ENCODE measurements at places on chromosomes 6 and 20. TPM values are rescaled to one million over a fixed set of nuclear protein-coding genes. Genes with fewer than 3 reads are reported as not detected.
A peak's percentile ranks its signal among the peaks of the same experiment; 100 is the strongest.

GRCh38 chr6:74609871-74610270, 596.0 kb downstream of the COL12A1 start:
- no peaks in the 10 kb centered on the region for H3K36me3 ChIP-seq
- peaks cover 4% of the 10 kb centered on the region for H3K27me3 ChIP-seq
- H3K27ac ChIP-seq, result no peak overlapping the region
- DNase-seq, result no peak

- peaks cover 93% of the 10 kb centered on the region for H3K4me1 ChIP-seq
- H3K4me3 ChIP-seq, result peak overlapping the region; percentile 53
- peak overlapping the region; percentile 36 for H3K27ac ChIP-seq
- H3K27me3 ChIP-seq, result peaks cover 2% of the 10 kb centered on the region
Measured at GRCh38 chr6:41967312-41968287, 26.0 kb upstream of the CCND3 start.

DNA sequence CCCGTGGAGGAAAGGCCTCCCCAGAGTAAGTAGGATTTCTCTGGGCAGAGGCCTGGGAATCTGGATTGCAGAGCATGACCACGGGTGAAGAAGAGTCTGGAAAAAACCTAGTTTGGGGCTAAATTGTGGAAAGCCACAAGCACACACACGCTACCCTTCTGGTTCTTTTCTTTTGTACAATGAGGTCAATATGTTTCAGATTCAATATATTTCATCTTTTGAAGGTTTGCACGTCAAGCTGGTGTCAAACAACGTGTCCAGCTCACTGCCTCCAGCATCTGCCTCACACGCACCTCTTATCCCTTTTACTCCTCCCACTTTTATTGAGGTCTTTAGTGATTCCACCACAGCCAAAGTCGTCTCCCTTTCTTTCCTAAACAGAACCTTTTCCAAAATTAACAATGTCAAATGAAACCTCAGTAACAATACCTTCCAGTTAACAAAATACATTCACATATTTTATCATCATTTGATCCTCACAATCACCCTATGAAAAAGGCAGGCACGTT, 773 bp upstream of the EPB41L2 start:
- peaks cover 5% of the 10 kb centered on the region for H3K27me3 ChIP-seq
- no peaks in the 10 kb centered on the region for H3K36me3 ChIP-seq
- no peak for DNase-seq

GRCh38 chr6:5423251-5423650, 161.9 kb downstream of the FARS2 start:
- H3K4me3 ChIP-seq, result no peak overlapping the region
- H3K27me3 ChIP-seq, result no peaks in the 10 kb centered on the region
- peaks cover 6% of the 10 kb centered on the region for H3K4me1 ChIP-seq
- no peak overlapping the region for H3K27ac ChIP-seq
- no peaks in the 10 kb centered on the region for H3K36me3 ChIP-seq
- no peak for DNase-seq

DNA sequence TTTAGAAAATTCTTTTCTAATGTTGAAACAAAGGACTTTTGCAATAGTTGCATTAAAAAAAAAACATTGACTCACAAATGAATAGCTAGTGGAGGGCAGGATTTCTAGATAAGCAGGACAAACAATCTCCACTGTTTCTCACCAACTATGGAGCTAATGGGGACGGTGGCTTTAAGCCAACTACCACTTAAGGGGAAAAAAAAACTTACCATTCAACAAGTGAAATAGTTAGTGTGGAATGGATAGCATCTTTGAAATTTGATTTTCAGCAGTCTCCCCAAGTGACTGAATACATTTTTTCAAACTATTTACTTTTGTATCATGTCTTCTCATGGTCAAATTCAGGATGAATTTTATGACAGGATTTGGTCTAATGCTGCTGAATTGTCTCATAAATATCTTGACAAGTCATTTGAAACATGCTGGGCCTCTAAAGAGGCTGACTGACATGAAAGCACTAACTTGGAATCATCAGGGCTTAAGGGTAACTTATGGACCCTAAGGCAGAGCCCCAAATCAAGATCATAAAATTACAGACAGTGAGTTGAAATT, 100.5 kb downstream of the EYA4 start:
- no peak overlapping the region for H3K27ac ChIP-seq
- H3K36me3 ChIP-seq, result no peaks in the 10 kb centered on the region
- H3K4me1 ChIP-seq, result no peaks in the 10 kb centered on the region
- DNase-seq, result no peak

GRCh38 chr6:154757352-154758050, 24.3 kb downstream of the SCAF8 start:
- H3K27ac ChIP-seq, result peak overlapping the region; percentile 17
- no peak overlapping the region for H3K4me3 ChIP-seq
- no peak for DNase-seq
- peaks cover 75% of the 10 kb centered on the region for H3K4me1 ChIP-seq
- H3K36me3 ChIP-seq, result no peaks in the 10 kb centered on the region

GRCh38 chr20:13425381-13426135, 204.5 kb downstream of the ISM1 start:
- H3K36me3 ChIP-seq, result peaks cover 20% of the 10 kb centered on the region
- no peak for DNase-seq
- H3K4me1 ChIP-seq, result peaks cover 10% of the 10 kb centered on the region
- no peaks in the 10 kb centered on the region for H3K27me3 ChIP-seq

DNA sequence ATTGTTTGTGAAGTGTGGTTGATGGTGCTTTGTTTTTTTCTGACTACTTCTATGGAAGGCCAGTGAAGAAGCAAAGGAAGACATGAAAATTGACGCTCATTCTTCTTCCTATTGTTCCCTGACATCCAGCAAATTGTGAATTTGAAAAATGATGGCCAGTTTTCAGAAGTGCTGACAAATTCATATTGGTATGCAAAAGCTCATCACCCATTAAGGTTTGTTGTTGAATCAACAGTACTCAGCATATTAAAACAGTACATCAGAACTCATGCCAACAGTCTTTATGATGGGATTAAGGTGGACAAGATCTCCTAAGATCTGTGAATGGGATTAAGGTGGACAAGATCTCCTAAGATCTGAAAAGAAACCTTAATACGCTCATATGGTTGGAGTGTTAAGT, 1.0 kb upstream of the MTG2 start:
- H3K27ac ChIP-seq, result peak overlapping the region; percentile 96
- H3K36me3 ChIP-seq, result no peaks in the 10 kb centered on the region
- no peak for DNase-seq

DNA sequence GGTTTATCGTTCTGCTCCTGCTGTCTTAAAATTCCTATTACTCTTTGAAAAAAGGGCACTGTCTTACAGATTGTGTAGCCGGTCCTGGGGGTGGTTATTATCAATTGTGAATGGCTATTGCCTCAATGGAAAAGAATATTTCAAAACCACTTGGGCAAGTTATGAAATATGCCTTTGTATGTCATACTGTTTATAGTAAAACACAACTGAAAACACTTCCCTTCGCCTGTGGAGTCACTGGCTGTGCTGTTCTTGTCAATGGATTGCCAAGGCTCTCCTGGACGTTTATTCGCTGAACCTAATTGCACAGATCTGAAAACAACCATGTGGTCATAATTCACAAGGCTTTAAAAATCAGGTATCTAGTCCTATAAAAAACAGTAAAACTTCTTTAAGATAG, 47.8 kb upstream of the TAGAP start:
- H3K27ac ChIP-seq, result no peak overlapping the region
- no peaks in the 10 kb centered on the region for H3K27me3 ChIP-seq
- peaks cover 1% of the 10 kb centered on the region for H3K4me1 ChIP-seq
- no peak overlapping the region for H3K4me3 ChIP-seq
- DNase-seq, result no peak
- no peaks in the 10 kb centered on the region for H3K36me3 ChIP-seq

- no peaks in the 10 kb centered on the region for H3K27me3 ChIP-seq
- no peaks in the 10 kb centered on the region for H3K36me3 ChIP-seq
- no peak overlapping the region for H3K4me3 ChIP-seq
- no peak overlapping the region for H3K27ac ChIP-seq
- no peaks in the 10 kb centered on the region for H3K4me1 ChIP-seq
- no peak for DNase-seq
Measured at GRCh38 chr6:19734061-19734460, 103.1 kb upstream of the ID4 start.

GRCh38 chr6:107807196-107807811, 16.8 kb downstream of the SCML4 start:
- H3K27ac ChIP-seq, result no peak overlapping the region
- H3K4me1 ChIP-seq, result peaks cover 47% of the 10 kb centered on the region
- no peak overlapping the region for H3K4me3 ChIP-seq
- H3K27me3 ChIP-seq, result peaks cover 2% of the 10 kb centered on the region

GRCh38 chr6:101666256-101666655, 272.7 kb downstream of the GRIK2 start:
- no peaks in the 10 kb centered on the region for H3K36me3 ChIP-seq
- H3K4me3 ChIP-seq, result no peak overlapping the region
- no peaks in the 10 kb centered on the region for H3K27me3 ChIP-seq

- H3K27me3 ChIP-seq, result no peaks in the 10 kb centered on the region
- H3K4me1 ChIP-seq, result no peaks in the 10 kb centered on the region
- H3K27ac ChIP-seq, result no peak overlapping the region
- peaks cover 33% of the 10 kb centered on the region for H3K36me3 ChIP-seq
- no peak for DNase-seq
Measured at GRCh38 chr20:33757458-33757857, 25.7 kb downstream of the ZNF341 start.

- peaks cover 13% of the 10 kb centered on the region for H3K4me1 ChIP-seq
- DNase-seq, result no peak
- no peak overlapping the region for H3K4me3 ChIP-seq
- no peak overlapping the region for H3K27ac ChIP-seq
- H3K36me3 ChIP-seq, result no peaks in the 10 kb centered on the region
- H3K27me3 ChIP-seq, result no peaks in the 10 kb centered on the region
Measured at GRCh38 chr20:63619086-63619485, 7.8 kb downstream of the GMEB2 start.

GRCh38 chr6:36052097-36052496, 24.5 kb downstream of the MAPK14 start:
- H3K4me3 ChIP-seq, result no peak overlapping the region
- H3K27ac ChIP-seq, result no peak overlapping the region
- no peaks in the 10 kb centered on the region for H3K27me3 ChIP-seq
- DNase-seq, result no peak

DNA sequence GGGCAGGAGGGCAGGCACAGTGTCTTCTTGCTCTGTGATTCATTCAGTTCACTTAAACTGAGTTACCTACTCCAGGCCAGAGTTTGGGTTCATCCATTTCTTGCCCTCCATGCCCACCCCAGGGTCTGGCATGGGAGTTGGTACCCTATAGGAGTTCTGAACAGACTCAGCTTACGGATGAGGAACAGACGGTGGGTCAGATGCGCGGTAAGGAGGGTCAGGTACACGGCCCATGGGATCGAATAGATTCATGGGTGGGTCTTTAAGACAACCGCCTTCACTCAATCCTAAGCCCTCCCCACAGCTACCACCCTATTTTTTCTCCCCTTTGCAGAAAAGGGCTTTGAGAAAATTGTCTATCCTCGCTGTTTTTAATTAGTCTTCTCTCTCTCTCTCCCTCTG, 13.1 kb upstream of the TRIB3 start:
- H3K36me3 ChIP-seq, result no peaks in the 10 kb centered on the region
- no peak for DNase-seq
- no peak overlapping the region for H3K4me3 ChIP-seq
- peaks cover 1% of the 10 kb centered on the region for H3K4me1 ChIP-seq
- no peak overlapping the region for H3K27ac ChIP-seq

DNA sequence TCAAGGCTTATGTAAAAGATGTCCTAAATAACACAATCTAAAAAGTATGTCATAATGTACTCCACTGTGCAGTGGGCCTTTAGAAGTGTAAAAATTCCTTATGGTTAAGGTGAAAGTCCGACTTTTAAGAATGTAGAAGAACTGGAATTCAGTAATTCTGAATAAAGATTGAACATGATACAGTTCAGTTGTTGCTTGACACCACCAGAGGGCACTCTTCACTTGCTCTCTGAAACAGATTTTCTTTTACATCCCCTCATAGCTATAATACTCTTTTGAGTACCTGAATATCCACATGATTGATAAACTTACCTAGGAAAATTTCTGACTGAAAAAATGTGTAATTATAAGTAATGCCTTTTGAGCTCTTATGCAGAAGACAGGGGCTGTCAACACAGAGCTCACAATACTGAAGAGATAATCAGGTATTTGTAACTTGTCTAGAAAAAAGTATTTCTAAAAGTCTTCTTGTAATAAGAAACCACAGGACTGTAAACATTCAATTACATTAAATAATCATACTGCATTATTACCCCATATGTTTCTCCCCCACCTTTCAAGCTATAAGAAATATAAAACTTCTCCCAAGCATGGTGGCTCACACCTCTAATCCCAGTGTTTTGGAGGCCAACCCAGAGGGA, 92.1 kb downstream of the POPDC3 start:
- H3K4me3 ChIP-seq, result no peak overlapping the region
- H3K4me1 ChIP-seq, result no peaks in the 10 kb centered on the region
- peaks cover 4% of the 10 kb centered on the region for H3K27me3 ChIP-seq
- DNase-seq, result peak; percentile 30
- H3K27ac ChIP-seq, result no peak overlapping the region

GRCh38 chr6:113457751-113458150, 399.4 kb upstream of the MARCKS start:
- H3K4me3 ChIP-seq, result no peak overlapping the region
- no peak for DNase-seq
- H3K4me1 ChIP-seq, result no peaks in the 10 kb centered on the region
- no peak overlapping the region for H3K27ac ChIP-seq
- H3K27me3 ChIP-seq, result peaks cover 6% of the 10 kb centered on the region

DNA sequence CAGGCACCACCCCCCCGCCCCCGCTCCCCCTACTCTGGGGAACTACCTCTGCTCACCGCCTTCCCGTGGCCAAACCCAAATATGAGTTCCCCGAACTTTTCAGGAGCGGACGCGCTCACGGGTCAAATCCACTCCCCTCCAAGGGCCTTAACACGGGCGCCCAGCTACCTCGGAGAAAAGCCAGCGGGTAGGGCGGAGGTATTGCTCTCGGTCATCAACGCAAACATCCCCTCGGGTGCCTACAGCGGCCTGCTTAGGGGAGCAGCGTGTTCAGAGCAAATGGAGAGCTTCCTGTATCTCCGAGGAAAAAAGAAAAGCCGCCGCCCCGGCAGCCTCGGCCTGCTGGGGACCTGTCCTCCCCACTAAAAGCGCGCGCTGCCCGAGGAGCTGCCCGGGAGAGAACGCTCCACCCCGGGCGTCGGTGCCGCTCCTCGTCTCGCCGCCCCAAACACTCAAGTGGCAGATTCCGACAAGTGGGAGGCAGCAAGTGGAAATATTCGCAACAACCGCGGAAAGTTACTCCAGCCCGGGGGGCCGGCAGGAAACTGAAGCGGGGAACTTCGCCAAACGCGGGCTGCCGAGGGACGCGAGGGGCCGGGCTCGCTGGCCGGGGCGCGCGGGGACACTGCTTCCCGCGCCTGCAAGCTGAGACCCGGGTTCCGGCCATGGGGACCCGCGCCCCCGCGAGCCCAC, 699 bp downstream of the PTPRT start:
- peaks cover 13% of the 10 kb centered on the region for H3K27me3 ChIP-seq
- no peak overlapping the region for H3K27ac ChIP-seq
- no peaks in the 10 kb centered on the region for H3K36me3 ChIP-seq
- no peak for DNase-seq
- peaks cover 3% of the 10 kb centered on the region for H3K4me1 ChIP-seq

- H3K27ac ChIP-seq, result no peak overlapping the region
- no peaks in the 10 kb centered on the region for H3K27me3 ChIP-seq
- no peak overlapping the region for H3K4me3 ChIP-seq
- DNase-seq, result no peak
Measured at GRCh38 chr20:18527836-18528235, 20.1 kb downstream of the SEC23B start.

Gene SNHG17
- 86.0 TPM for polyA plus RNA-seq

Gene HLA-G
- not detected for polyA plus RNA-seq

Gene ADGRF5
- not detected for polyA plus RNA-seq

Gene COL21A1
- polyA plus RNA-seq, result not detected

Gene SIRPD
- not detected for polyA plus RNA-seq

Gene RIPPLY2
- not detected for polyA plus RNA-seq

Gene BCLAF1
- polyA plus RNA-seq, result 113 TPM

Gene EYS
- not detected for polyA plus RNA-seq

Gene COL9A3
- polyA plus RNA-seq, result 0.87 TPM

Gene TREM2
- polyA plus RNA-seq, result not detected

Gene SLC17A1
- polyA plus RNA-seq, result not detected

Gene FOXQ1
- polyA plus RNA-seq, result not detected

Gene CST5
- polyA plus RNA-seq, result not detected
